Fibroblast of pulmonary artery (primary cell): ENCODE measurements at places on chromosomes 12 and 14.

DNA sequence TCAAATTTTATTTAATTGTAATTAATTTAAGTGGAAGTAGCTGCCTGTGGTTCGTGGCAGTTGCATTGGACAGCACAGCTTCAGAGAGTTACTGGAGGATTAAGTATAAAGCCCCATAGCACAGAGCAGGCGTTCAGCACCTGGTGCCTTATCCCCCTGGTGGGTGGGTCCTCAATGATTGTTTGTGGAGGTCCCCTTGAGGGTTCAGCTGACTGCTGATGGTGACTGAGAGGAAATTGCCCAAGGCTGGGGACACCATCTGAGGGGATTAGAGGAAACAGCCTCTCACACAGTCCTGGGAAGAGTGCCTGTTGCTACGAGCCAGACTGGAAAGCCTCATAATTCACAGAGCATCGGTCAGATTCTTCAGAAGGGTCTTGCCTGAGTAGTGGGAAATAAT, 83.4 kb upstream of the NOS1 start:
- no peak for DNase-seq

- no peak for DNase-seq
Observed at GRCh38 chr12:32801269-32801980, 45.7 kb upstream of the YARS2 start.

GRCh38 chr12:13973996-13974395, 7.4 kb downstream of the GRIN2B start:
- no peak for DNase-seq

GRCh38 chr12:77324763-77325468, 259.5 kb upstream of the E2F7 start:
- peak; percentile 67 for DNase-seq

DNA sequence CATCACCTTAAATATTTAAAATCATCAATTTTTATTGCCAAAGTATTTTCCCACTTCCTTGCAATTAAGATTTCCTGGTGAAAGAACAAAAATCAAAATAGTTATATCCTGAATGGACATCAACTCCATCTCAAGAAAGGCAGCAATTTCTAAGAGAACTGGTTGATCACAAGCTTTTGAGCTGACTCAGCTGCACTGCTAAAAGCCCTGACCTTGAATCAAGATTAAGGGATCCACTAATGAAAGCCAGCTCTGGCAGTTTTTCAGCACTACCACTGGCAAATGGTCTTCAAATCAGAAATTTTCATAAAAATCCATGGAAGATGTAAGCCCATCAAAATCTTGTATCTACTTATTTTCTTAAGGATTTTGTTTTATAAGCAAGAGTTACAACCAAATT, 123.4 kb downstream of the SLC6A15 start:
- no peak for DNase-seq

- DNase-seq = no peak
Observed at GRCh38 chr12:16607906-16608775, 2.2 kb upstream of the LMO3 start.

DNA sequence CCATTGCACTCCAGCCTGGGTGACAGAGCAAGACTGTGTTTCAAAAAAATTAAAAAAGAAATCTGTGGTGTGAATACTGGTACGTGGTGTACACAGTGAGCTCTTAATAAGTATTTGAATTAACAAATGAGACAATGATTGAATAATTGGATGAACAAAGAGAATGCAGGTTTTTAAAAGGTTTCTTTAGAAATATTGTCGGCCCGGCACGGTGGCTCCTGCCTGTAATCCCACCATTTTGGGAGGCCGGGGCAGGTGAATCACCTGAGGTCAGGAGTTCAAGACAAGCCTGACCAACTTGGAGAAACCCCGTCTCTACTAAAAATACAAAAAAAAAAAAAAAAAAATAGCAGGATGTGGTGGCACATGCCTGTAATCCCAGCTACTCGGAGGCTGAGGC, 6.6 kb downstream of the HIF1A start:
- DNase-seq = peak; percentile 39

DNA sequence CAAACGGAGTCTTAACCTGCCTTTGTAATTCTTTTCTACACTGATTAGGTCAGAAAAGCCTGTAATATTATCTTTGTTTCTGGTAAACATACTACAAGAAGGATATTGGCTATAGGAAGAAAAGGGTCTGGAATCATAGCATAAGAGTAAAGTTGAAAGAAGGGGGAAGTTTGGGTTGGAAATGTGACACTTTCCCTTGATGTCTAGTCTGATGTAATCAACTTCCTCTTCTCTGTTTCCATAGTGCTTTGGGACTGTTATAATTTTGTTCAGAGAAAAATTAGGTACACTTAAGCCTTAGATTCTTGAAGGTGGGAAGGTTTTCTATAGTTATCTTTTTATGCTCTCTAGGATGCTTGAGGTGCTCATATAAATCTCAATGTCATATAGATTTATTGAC, 322.2 kb downstream of the AEBP2 start:
- no peak for DNase-seq

- no peak for DNase-seq
Observed at GRCh38 chr12:131929581-131930456, 743 bp downstream of the PUS1 start.

DNA sequence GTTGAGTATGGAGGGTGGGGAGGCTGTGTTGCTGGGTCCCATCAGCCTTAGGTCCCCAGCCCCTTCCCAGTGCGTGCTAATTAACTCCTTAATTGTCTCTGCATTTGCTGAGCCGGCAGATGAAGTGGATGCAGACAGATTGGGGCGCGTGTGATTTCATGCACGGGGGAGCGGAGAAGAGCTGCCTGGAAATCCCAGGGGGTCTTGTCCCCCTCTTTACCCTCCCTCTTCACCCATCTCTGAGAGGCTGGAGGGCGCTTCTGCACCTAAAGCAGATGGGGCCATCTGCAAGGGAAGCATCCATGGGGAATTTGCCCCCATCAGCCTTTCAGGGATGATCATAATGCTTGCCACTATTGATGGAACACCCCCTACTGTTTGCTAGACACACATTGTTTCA, 4.4 kb upstream of the ASIC1 start:
- no peak for DNase-seq

GRCh38 chr14:52950410-52950897, 396 bp downstream of the FERMT2 start:
- peak; percentile 47 for DNase-seq

DNA sequence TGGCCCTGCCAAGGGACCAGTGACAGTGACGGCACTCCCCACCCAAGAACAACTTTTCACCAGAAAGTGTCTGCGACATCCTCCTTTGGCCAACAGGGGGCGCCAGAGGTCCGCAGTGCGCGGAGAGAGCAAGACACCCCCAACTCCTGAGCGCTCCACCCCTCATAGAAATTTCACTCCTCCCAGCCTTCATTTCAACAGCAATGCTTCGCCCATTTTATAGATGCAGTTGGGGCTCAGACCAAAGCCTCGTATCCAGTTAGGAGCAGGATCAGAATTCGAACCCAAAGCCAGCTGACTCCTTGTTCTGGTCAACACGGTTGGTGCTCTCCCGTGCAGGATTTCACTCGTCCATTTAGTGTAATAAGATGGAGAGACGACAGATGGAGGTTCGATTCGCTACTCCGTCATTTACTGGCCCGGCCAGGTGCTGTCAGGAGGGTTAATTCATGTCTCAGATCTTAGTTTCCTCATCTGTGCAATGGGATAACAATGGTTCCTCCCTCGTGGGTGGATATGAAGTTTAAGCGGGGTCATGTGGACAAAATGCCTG, 2.4 kb upstream of the POP5 start:
- DNase-seq = peak; percentile 73

- no peak for DNase-seq
Observed at GRCh38 chr12:26606911-26607310, 226.1 kb downstream of the ITPR2 start.

GRCh38 chr12:52390739-52391617, 5.5 kb upstream of the KRT84 start:
- DNase-seq = peak; percentile 45
